Naive B cell (primary cell): ENCODE measurements at places on chromosomes 3 and 15. TPM values are rescaled to one million over a fixed set of nuclear protein-coding genes. Genes with fewer than 3 reads are reported as not detected.

TRIM42 gene
- polyA plus RNA-seq, result not detected

CDHR4 gene
- polyA plus RNA-seq, result not detected

GRCh38 chr15:74318376-74319137, 48.9 kb downstream of the CYP11A1 start:
- DNase-seq, result no peak

DNA sequence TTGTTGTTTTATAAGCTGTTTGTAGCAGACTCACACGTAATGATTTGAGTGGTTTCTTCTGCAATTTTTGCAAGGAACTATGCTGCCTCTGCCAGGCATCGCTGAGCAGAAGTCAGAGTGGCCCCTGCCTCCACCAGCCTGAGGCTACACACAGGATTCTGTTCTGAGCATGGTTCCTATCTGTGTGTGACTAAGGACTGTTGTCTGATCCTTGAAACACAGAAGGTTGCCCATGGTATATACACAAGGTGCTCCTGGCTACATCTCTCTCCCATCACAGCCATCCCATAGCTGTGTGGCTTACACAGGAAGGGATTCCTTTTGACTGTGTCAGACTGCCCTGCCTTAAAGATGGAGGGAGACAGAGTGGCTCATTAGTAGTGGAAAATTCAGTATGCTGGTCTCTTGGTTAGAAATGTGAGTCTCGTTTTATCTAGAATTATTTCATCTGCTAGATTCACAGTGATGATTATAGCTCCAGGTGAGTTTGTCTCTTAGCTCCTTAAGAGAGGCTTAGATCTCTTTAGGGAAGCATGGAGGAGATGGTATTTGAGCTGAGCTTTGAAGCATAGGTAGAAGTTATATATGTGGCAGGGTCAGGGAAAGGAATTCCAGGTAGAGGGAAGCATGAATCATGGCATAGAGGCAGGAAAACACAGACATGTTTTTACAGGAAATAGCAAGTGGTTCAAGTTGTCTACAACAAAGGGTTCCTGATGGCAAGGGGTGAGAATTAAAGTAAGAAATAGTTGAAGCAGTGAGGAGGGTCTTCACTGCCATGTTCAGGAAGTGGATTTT, 37.5 kb downstream of the SNAPC5 start:
- DNase-seq, result no peak

- no peak for DNase-seq
Observed at GRCh38 chr3:100521439-100521845, 29.0 kb downstream of the TMEM45A start.

DNA sequence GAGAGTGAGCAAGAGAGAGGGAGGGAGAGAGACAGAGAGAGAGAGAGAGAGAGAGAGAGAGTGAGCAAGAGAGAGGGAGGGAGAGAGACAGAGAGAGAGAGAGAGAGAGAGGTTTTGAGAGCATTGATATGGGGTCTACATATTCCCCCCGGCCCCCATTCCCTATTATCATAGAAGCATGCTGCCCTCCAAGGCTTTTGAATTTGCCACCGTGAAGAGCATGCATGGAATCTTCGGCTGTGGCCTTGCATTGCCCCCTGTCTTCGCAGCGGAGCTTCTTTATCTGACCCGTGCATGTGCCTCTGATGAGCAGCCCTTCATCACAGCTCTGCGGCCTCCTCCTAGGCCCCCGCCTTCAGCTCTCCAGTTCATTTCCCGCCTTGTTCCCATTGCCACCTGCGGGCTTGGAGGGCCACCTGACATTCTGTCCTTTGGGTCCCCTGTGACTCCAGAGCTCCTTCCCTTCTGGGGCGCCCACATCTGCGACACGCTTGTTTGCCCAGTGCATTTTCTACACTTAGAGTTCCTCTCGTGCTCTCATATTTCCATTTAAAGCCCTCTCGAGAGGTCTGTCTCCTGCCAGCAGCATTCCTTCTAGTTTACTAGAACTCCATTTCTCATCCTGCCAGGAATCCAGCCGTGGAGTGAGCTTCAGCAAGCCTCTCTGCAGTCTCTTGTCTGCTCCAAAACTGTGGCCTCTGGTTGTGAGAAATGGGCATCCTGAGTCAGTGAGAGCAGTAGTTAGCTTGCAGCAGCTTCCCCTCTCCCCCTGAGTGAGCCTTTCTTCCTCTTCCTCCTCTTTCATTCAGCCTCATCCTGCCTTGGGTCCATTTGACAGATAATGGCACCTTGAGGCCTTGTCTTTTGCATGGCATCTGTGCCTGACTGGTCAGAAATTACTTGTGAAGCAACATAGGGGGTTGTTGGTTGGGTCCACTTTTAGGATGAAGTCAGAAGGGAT, 25.3 kb downstream of the LPP start:
- DNase-seq, result no peak
